HepG2 (cell line): ENCODE measurements at places on chromosomes 5 and 9.
A peak's percentile ranks its signal among the peaks of the same experiment; 100 is the strongest.

GRCh38 chr9:2337627-2338026 lies 284.0 kb upstream of the VLDLR start:
- DNase-seq, result no peak

DNA sequence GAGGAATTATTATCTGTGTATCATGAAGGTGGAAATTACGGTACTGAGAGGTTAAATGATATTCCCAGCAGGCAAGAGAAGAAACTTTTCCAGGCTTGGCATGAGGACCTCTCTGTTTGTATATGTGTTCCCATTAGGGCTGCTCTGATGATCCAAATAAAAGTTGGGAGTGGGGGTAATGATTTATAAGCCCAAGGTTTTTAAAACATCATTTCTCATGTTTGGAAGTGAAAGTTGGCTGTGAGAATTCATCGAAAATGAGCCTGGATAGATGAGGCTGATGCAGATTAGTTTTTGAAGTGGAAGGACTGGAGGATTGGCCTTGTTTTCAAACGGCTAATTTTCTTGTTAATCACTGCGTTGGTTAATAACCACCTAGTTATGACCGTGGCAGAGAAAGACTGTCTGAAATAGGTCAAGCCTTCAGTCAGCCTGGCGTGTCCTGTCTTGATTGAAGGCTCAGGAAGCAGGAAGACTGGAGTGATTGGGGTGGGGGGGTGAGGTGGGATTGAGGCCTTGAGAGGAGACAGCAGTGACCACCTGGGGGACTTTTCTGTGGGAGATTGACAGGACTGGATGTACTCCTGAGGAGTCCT lies 391.0 kb upstream of the WWC1 start:
- no peak for DNase-seq

DNA sequence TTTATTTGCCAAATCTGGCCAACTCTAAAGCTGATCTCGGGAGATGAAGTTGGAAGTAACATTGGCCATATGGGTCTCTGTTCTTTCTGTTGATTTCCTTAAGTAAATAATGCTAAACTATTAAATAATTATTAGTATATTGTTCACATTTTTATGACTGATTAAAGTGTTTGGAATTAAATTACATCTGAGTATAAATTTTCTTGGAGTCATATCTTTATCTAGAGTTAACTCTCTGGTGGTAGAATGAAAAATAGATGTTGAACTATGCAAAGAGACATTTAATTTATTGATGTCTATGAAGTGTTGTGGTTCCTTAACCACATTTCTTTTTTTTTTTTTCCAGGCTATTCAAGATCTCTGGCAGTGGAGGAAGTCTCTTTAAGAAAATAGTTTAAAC lies 9.3 kb upstream of the FGF18 start:
- DNase-seq, result no peak

DNA sequence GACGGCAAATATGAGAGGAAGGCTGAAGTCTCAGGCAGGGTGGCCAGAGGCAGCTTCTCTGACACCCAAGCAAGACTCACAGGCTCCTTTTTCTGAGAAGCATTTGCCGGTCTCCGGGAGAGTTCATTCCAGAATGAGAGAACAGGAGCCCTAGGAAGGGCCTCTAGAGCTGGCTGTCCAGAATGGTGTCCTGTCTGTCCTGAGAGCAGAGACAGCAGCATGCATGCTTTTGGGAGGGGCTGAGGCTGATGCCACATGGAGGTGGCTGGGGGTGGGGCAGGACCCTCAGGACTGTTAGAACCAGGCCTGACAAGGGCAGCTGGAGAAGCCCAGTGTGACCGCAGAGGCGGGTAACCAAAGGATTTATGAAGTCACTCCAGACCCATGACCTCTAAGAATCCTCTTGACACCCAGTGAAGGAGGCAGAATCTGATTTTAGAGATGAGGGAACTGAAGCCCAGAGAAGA lies 60.0 kb downstream of the SHB start:
- no peak for DNase-seq

GRCh38 chr5:75335952-75336614 lies 937 bp upstream of the HMGCR start:
- DNase-seq, result peak; percentile 81

- DNase-seq, result no peak
These were observed 84.7 kb downstream of the NR3C1 start for GRCh38 chr5:143318833-143319232.

- DNase-seq, result no peak
These were observed 141.8 kb upstream of the GNA14 start for GRCh38 chr9:77789891-77790290.

DNA sequence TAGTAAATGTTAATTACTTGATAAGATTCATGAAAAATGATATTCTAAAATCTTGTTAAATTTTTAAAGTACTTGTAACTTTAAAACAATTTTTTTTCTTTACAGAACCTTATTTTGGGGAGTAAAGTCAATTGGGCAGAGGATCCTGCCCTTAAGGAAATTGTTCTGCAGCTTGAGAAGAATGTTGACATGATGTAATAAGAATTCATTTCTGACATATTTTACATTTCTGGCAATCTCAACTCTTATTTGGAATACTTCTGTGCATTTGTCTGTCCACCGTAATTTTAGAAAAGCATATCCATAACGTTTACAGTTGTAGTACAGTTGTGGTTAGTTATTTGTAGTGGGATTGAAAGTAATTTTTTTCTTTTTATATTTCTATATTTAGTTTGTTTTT lies 20.2 kb downstream of the CENPH start:
- DNase-seq, result no peak

DNA sequence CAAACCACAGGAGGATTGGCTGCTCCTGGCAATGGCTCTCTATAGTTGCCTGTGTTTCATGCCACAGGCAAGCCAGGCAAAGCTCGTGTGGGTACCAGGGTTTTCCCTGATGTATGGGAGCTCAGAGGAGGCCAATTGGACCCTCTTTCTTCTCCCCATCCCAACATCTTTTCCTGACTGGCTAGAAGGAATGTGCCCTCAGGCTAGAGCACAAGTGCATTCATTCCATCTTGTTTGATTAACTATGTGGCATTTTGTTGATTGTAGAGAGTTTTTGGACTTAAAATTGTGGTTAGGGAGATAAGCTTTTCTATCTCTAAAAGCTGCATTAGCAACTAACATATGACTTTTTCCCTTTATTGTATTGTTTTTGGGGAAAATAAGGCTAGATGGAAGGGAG lies 561.3 kb downstream of the PSAT1 start:
- DNase-seq, result no peak

DNA sequence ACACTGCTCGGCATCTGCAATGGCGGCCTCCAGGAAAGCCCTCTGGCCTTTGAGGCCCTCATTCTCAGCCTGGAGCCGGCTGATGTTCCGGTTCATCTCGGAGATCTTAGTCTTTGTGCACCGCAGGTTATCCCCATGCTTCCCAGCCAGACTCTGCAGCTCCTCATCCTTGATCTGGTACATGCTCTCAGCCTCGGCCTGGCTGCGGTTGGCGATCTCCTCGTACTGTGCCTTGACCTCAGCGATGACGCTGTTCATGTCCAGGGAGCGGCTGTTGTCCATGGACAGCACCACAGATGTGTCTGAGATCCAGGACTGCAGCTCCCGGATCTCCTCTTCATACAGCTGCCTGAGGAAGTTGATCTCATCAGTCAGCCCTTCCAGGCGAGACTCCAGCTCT lies 21.9 kb downstream of the CEP120 start:
- no peak for DNase-seq

DNA sequence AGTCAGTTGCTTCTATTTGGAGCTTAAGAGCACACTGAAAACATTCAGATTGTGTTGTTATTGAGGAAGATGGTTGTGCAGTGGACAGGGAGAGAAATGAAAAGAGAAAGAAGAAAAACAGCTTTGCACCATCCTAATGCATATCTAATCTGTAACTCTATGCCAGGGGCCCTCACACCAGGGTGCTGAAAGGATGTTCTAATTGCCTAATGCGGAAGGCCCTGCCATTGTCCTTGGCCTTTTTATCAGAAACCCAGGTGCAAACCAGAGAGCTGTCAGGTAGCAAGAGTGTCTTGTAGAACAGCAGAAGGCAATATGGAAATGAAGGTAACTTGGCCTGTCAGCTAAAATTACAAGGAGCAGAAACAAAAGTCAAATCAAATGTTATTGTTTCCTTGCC lies 384.5 kb upstream of the PIK3R1 start:
- DNase-seq, result no peak

DNA sequence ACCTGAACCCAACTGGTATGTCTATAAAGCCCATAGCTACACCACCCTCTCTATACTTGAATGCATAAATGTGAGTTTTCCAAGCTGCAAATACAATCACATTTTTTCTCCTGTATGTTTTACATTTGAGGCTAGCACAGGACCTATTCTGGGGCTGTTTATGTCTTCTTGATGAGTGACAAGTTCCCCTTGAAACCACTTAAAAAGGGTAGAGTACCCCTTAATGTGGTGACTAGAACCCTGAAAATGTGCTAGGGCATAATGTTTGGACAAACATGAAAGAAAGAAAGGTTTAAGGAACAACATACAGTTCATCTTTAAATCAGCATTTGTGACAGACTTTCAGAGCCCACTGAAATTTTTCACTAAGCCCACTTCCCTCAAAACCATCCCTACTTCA lies 25.2 kb upstream of the GLIS3 start:
- no peak for DNase-seq

- DNase-seq, result no peak
These were observed 2.0 kb downstream of the QSOX2 start for GRCh38 chr9:136243631-136244030.

- peak; percentile 3 for DNase-seq
These were observed 21.0 kb upstream of the NPR3 start for GRCh38 chr5:32690153-32690552.

DNA sequence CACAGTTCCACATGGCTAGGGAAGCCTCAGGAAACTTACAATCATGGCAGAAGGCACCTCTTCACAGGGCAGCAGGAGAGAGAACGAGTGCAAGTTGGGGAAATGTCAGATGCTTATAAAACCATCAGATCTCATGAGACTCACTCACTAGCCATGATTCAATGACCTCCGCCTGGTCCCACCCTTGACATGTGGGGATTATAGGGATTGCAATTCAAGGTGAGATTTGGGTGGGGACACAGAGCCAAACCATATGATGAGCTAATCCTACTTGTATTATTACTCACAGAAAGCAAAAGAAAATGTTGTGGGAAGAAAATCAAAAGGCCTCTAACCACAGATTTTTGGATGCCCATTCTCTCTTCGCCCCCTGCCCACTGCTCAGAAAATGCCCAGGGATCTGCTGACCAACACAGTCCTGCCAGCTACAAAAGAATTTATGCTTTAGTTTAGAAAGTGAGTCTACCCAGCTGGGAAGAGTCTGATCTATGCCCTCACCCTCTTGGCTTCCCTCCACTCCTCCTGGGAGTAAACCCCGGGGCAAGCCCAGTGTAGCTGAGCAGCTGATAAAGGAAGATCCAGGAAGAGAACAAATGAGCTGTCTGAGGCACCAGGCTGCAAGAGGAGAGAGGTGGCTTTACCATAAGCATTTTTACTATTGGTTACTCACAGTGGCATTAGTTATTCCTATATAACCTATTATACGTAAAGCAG lies 53.1 kb downstream of the RNF130 start:
- no peak for DNase-seq

GRCh38 chr5:149011084-149011483 lies 51.8 kb downstream of the SH3TC2 start:
- DNase-seq, result no peak

- DNase-seq, result no peak
These were observed 23.9 kb downstream of the ISOC1 start for GRCh38 chr5:129118405-129118804.

- no peak for DNase-seq
These were observed 102.2 kb downstream of the MEF2C start for GRCh38 chr5:88780736-88781135.

- DNase-seq, result no peak
These were observed 74.3 kb downstream of the MUSK start for GRCh38 chr9:110742741-110743371.

GRCh38 chr5:149410071-149410470 lies 31.0 kb upstream of the IL17B start:
- DNase-seq, result no peak

- no peak for DNase-seq
These were observed 97.0 kb upstream of the NIPAL4 start for GRCh38 chr5:157362982-157363381.

DNA sequence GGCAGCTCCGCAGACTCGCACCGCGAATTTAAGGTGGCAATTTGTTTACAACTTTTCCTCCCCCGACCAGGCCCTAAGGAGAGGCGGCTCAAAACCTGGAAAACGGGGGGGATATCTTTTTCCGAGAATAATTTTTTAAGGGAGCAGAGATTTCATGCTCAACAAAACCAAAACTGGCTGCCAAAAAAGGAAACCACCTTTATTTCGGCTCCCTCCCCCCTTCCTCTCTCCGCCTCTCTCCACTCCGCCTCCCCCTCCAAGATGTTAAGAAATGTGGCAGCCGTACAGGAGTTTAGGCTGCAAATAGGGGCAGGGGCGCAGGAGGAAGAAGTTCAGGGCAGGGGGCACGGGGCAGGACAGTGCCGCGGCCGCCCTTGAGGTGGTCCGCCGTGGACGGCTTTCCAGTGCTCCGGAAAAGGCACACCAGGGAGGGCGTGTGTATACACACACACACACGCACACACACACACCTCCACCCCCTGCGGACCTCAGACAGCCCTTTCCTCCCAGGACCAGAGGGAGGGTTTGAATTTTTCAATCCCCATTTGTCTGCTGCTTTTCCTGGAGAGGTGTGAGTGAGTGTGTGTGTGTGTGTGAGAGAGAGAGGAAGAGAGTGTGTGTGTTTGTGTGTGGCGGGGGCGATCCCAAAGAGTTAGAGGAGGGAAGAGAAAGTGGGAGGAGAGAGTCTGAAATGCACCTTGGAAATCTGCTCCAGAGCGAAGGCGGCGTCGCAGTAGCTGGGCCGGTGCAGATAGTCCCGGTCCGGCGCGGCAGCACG lies 9.1 kb downstream of the PTCH1 start:
- peak; percentile 39 for DNase-seq

- DNase-seq, result no peak
These were observed 84.4 kb downstream of the CNTLN start for GRCh38 chr9:17219261-17219660.

GRCh38 chr5:145531038-145531734 lies 304.0 kb downstream of the PRELID2 start:
- DNase-seq, result no peak

GRCh38 chr5:74976651-74977050 lies 75.7 kb downstream of the GCNT4 start:
- DNase-seq, result no peak

DNA sequence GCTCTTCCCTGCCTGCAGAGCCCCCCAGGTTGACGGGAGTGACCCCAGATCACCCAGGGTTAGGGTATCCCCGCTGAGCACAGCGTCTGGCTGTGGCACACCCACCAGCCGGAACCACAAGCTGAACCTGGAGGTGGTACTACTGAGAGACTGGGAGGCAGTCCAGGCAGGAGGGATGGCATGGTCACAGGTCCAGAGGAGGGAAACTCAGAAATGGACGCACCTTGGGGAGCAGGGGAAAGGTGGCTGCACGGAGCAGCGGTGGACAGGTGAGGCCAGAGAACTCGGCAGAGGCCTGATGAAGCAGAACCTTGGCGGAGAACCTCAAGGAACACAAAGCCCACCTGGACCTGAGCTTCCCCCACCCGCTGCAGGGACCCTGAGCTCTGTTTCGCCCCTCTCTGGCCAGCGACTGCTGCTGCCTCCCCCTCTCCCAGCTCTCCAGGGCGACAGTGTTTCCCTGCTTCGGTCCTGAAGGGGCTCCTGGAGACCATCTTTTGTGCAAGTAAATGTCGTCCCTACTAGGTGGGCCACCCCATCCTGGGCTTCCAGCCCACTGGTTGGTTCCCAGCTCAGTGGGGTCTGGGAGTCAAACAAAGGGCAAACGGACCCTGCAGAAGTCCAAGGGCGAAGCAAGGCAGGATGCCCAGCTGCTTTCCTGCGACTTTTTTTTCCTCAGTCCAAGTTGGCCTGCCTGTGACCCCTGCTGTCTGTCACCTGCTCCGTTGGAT lies 845 bp downstream of the ADGRD2 start:
- no peak for DNase-seq

- DNase-seq, result no peak
These were observed 11.3 kb downstream of the PROP1 start for GRCh38 chr5:177984584-177985206.
